Activated gamma-delta T cell (primary cell): ENCODE measurements at places on chromosomes 2 and 18.

DNA sequence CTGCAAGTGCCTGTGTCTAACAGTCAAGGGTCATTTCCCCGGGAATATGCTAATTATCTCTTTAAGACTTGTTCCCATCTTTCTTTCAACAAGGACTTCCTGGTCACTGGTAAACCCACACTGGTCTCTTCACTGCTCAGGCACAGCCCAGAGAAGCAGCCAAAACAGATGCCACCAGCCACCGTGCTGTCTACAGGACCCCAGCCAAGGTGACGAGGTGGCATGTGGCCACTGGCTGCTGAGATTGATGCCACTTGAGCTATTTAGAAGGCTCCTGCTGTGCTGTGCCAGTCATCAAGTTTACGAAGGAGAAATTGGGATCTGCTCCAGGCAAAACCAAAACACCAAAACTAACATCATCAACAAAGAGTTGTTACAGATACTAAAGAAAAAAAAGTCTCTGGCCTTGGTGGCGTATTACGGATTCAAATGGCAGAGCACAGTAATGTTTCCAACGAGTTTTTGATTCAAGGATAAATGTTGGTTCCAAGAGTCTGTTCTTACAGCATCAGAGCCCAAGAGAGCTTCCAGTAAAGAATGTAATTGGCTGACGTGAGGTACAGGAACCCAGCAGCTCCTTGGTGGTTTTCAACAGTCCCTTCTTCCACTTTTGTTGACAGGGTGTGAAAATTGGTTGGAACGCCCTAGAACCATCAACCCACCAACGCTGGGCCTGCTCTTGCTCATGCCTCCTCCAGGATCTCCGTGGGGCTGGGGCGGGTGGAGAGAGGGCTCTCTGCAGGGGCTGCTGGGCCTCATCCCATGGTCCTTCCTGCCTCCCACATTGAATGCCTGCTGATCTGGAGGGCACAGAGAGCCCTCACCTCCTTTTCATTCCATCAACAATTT is 63.7 kb upstream of the ZCCHC2 start:
- DNase-seq, result no peak

GRCh38 chr2:9238591-9239326 is 32.1 kb downstream of the ASAP2 start:
- no peak for DNase-seq

DNA sequence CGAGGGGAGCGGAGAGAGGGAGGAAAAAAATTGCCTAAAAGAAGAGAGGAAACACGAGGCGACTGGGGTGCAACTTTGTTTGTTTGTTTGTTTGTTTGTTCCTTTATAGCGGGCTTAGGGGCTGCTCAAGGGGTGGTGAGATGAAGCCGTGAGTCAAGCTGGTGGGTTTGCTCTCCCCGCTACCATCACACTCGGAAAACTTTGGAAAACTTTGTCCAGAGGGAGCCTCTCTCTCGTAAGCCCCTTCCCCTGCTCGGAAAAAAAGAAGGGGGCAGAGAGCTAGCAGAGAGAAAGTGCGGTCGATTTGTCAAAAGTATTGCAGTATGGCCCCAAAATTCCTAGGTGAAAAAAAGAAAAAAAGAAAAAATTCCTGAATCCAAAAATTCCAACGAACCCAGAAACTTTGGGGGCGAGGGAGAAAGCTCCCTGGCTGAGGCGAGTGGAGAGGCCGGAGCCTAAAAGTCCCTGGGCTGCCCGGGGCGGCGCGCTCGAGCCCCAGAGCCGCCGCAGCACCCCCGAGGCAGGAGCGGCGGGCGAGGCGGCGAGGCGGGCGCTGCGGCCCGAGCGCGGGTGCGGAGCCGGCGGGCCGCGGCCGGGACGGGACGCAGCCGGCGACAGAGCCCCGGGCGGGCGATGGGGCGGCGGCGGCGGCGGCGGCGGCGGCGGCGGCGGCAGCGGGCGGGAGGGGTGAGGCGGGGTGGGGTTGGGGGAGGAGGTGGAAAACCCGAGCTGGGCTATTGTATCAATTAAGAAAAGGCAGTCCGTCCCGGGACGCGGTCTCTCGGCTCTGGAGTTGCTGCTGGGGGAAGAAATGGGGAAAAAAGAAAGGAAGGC is 558 bp upstream of the CYP26B1 start:
- DNase-seq, result no peak

DNA sequence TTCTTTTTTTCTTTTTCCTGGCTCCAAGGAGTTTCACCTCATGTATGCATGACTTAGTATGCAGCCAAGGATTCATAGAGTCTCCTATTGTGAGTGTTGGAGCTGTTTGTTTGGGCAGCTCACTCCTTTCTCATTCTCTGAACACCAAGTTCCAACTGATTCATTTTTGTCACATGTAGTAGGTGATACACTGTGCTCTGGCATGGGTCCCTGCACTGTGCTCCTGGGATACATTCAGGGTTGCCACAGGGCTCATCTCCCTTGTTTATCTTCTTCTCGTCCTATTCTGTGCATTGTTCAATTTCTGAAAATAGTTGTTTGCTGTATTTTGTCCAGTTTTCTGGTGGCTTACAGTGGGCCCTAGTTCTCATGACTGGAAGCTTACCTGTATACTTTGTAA is 96.8 kb downstream of the ZNF407 start:
- DNase-seq, result no peak

DNA sequence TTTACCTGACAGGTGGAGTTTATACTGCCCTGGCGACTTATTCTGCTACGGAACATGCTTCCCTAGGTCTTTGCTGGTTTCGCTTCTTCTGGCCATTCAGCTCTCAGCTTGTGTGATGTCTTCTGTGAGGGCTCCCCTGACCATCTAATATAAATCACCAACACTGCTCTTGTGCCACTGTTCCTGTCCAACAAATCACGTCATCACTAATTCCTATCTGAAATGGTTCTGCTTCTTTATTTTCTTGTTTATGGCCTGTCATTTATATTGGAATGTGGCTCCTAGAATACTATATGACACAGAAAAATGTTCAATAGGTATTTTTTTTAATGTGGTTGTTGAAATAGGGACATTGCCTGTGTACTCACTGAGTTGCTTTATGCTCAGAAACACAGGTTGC is 171.5 kb downstream of the CD8B2 start:
- no peak for DNase-seq

GRCh38 chr2:130963849-130964793 is 127.4 kb downstream of the ARHGEF4 start:
- DNase-seq, result no peak
